ENCODE measurements at places on chromosomes 12 and 14. TPM values are rescaled to one million over a fixed set of nuclear protein-coding genes. Genes with fewer than 3 reads are reported as not detected.
A peak's percentile ranks its signal among the peaks of the same experiment; 100 is the strongest.

Gene CCDC198
- total RNA-seq, result not detected

GRCh38 chr14:54000341-54000811, 43.8 kb upstream of the BMP4 start:
- DNase-seq, result no peak

DNA sequence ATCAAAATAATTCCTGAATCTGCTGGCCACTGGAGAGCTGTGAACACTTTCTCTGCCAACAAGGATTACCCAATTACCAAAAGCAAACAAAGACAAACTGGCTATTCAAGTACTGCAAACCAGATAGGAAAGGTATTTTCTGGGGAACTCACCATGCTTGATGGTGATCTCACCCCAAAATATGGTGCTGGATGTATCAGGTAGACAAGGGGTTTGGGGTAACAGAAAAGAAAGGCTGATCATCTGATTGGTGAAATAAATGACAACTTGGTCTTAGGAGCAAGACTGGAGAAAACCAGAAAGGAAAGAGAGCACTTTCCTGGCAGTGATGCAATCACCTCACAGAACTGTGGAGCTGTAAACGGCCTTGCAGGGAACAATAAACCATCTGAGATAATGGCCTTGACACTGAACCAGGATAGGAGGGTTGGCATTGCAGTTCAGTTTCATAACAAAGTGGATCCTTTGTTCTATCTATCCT, 31.0 kb upstream of the NPFF start:
- DNase-seq, result no peak

DNA sequence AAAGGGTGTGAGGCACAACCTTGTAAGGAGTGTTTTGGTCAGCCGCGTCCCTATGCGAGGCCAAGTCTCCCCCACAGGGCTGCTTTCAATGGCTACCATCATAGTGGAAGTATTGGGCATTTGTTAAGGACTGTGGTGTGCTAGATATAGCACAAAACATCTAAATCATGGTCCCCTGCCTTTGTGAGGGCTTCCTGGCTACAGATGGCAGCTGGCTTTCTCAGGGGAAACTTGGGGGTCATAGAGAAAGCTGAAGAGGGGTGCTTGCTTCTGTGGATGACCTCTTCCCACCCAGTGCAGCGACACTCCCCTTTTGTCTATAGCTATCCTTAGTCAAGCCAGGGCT, 315.8 kb downstream of the ZFP36L1 start:
- no peak for DNase-seq

DNA sequence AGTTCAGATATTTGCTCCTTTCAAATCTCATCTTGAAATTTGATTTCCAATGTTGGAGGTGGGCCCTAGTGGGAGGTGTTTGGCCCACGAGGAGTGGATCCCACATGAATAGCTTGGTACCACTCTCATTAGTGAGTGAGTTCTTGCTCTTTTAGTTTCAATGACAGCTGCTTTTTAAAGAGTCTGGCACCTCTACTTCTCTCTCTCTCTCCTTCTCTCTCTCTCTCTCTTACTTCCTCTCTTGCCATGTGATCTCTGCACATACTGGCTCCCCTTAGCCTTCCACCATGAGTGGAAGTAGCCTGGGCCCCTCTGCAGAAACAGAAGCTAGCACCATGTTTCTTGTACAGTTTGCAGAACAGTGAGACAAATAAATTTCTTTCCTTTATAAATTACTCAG, 25.1 kb downstream of the GPR65 start:
- DNase-seq, result no peak

GRCh38 chr14:100850841-100851585, 25.1 kb downstream of the MEG3 start:
- DNase-seq, result peak; percentile 72

GRCh38 chr12:130632642-130633041, 83.5 kb downstream of the RIMBP2 start:
- DNase-seq, result no peak

DNA sequence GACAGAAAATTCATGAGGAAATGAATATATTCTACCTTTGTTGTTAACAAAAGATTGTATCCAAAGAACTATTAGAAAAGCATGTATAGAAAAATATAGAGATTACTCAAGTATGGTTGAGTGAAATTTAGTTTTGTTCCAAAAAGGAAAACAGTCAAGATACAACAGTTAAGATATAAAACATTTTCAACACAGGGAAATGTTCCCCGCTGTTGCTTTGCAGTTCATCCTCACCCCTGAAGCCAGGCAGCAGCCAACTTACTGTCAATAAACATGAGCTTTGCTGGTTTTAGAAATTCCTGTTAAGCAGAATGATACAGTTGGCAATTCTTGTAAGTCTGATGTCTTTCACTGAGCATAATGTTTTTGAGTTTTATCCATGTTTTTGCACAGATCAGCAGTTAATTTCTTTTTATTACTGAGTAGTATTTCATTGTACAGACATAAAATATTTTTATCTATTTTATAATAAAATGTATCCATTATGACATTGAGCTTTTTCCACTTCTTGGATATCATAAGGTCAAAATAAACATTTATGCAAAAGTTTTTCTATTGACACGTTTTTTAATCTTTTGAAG, 1.2 kb upstream of the CLEC2B start:
- no peak for DNase-seq

DNA sequence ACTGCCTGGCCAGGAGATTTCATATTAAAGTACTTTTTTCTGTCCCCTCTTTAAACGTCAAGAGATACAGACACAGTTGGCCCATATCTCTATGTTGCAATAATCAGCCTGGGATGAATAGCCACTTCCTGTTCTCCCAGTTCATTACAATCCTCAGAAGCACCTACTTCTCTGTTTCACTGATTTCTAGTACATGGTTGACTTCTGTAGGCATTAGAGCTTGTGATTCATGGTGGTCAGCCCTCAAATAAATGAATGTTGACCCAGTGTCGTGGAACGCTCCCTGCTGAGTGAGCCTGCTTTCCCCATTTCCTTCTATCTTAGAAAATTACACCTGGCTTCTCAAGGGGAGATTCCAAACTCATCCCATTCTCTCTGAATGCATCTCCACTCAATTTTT, 416.7 kb downstream of the PDZRN4 start:
- DNase-seq, result no peak

DNA sequence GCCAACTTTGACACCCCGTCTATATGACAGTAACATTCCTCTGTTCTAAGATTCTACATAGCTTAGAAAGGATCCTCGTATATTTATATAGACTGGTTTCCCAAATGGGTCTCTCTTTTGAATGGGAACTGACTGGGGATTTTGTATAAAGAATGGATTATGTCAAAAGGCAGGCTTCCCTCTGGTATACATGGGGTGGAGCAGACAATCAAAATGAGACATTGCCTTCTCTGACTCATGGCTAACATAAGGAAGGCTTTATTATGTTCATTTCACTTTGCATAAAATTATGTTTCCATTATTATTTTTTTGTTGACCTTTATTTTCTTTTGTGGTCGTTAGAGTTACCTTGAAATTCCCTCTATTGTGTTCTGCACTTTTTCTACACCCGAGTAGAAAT, 211.1 kb downstream of the ALG10B start:
- no peak for DNase-seq

- no peak for DNase-seq
Observed at GRCh38 chr12:30829876-30830275, 75.1 kb upstream of the CAPRIN2 start.

- DNase-seq, result no peak
Observed at GRCh38 chr12:4157122-4157521, 116.4 kb upstream of the CCND2 start.

GRCh38 chr12:124581307-124582107, 14.1 kb upstream of the NCOR2 start:
- no peak for DNase-seq

Gene GALNT16
- 2.8 TPM for total RNA-seq

Gene OR6S1
- not detected for total RNA-seq

GRCh38 chr14:23277189-23277588, 8.7 kb downstream of the HOMEZ start:
- DNase-seq, result no peak

GRCh38 chr12:76422543-76423438, 74.6 kb upstream of the BBS10 start:
- DNase-seq, result no peak

Gene KLHDC1
- total RNA-seq, result 1.6 TPM

Gene SLC17A8
- total RNA-seq, result not detected

DNA sequence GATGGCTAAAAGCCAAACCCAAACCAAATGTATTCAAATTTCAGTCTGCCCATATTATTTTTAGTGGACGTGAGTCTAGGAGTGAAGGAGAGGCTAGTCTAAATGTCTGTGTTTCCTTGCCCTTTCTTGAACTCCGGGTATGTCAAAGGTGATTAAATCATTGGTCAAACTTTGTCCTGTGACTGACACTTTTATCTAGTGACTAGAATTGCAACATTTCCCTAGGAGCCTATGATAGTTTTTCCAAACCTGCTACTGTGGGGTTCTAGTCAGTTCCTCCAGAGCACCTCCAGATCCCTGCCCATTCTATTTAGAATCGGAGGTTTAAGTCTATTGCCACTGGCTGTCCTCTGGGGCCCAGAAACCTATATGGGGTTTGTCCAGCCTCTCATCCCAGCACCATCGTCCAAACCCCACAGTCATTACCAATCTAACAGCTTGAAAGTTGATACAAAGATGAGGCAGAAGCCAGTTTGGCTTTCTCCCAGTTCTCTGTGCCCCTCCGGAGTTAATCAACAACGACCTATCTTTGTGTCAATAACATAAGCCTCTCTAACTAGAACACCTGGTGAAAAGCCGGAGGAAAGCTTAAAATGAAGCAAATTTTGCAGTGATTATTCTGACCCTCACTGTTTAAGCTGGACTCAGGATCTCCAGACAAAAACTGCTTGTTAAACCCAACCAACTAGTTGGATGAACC, 306.7 kb downstream of the ZFP36L1 start:
- no peak for DNase-seq
